ENCODE measurements at places on chromosomes 11 and 22.

DNA sequence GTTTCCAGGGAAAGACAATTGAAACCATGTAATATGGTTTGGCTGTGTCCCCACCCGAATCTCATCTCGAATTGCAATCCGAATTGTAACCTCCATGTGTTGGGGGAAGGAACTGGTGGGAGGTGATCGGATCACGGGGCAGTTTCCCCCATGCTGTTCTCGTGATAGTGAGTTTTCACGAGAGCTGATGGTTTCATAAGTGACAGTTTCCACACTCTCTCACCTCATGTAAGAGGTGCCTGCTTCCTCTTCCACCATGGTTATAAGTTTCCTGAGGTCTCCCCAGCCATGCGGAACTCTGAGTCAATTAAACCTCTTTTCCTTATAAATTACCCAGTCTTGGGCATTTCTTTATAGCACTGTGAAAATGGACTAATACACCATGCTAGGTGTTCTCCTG lies 148.3 kb upstream of the CADM1 start:
- no peak for DNase-seq

GRCh38 chr11:65646958-65647701 lies 9.2 kb downstream of the SIPA1 start:
- no peak for DNase-seq

- no peak for DNase-seq
Observed at GRCh38 chr11:12243911-12244550, 133.3 kb upstream of the PARVA start.

- DNase-seq = no peak
Observed at GRCh38 chr11:107561688-107562087, 3.8 kb downstream of the ALKBH8 start.

DNA sequence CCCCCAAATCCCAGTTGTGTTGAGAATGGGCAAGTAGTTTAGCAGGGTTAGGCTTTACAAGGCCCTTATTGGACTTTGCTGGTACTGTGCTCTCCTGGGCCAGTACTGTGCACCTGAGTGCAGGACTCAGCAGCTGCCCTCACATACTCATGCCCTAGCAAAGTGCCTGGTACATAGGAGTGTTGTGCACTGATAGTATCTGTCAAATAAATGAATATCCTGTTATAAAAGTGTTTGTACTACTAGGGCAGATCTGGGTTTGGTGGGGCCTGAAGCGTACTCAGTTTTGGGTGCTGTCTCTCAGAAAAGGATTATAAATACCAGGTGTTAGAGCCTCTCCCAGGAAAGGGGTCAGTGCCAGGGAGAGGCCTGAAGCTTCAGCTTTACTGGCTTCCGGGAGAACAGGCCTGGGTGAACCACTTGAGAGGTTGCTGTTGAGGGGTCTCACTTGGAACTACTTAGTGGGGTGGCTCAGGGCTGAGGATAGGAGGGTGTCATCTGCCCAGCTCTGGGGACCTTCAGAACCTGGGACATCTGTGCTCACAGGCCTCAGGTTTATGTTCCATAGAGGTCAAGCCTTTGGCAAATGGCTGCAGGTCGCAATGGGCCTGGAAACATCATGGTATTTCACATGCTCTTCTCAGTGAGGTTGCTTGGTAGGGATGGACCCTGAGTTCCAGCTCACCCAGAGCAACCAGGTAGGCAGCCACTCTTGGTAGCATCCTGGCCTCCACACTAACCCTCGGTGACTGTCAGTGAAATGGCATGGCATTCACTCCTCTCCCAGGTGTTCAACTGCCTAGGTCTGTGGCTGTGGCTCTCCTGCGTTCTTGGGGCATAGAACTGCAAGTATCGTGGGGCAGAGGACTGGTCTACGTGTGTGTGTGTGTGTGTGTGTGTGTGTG lies 106.1 kb downstream of the ZBTB16 start:
- DNase-seq = no peak

DNA sequence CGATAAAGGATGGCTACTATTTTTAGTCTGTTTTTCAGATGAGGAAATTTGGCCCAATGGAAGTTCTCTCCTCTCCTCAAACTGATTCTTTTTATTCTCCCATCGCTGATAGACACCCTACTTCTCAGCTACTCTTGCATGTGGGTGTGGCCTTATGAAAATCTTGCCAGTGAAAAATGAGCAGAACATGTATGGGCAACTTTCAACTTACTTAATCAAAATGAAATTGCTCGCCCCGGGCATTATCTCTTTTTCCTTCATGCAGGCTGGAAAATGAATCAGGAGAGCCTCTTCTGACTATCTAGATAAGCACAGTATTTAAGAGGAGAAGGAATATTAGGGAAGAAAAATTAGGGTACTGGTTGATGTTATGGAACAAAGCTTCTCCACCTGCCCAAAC lies 2354.7 kb upstream of the RAG2 start:
- DNase-seq = no peak

DNA sequence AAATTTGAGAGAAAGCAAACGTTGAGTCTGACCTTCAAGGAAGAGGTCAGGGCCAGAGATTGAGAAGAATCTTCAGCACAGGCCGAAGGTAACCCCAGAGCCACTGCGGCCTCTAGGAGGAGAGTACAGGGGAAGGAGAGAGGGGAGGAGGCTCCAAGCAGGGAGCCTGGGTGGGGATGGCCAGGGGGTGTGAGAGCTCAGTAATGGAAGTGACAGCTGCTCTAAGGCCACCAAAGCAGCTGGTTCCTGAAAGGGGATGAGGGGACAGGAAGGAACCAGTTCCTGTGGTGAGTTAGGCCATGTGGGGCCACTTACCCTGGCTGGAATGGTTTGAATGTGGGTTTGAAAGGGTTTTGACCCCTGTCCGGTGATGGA lies 46.1 kb downstream of the PISD start:
- no peak for DNase-seq

GRCh38 chr11:1793081-1793480 lies 29.4 kb upstream of the CTSD start:
- DNase-seq = no peak

- DNase-seq = no peak
Observed at GRCh38 chr22:17302616-17303015, 66.6 kb upstream of the CECR2 start.

GRCh38 chr11:877565-877964 lies 33.0 kb downstream of the CHID1 start:
- no peak for DNase-seq

All from coronary artery (tissue), 2 donors.